Common myeloid progenitor, CD34-positive (primary cell): ENCODE measurements at places on chromosomes 11 and 22.

DNA sequence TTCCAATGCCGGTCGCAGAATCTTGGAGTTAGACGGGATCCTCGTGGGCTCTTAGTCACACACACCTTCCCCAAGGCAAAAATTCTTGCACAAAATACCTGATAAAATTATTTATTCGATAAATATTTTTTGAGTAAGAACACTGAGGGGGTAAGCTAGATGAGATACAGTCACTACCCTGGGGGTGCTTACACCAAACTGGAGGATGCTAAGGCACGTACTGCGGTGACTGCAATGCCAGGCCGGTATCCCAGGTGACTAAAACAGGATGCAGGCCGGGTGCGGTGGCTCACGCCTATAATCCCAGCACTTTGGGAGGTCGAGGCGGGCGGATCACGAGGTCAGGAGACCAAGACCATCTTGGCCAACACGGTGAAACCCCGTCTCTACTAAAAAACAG, 1.7 kb upstream of the MRTFA start:
- no peak for DNase-seq
- no peaks in the 10 kb centered on the region for H3K36me3 ChIP-seq
- H3K27ac ChIP-seq, result no peak overlapping the region
- peak overlapping the region; percentile 97 for H3K4me3 ChIP-seq
- no peaks in the 10 kb centered on the region for H3K27me3 ChIP-seq

- H3K36me3 ChIP-seq, result no peaks in the 10 kb centered on the region
- H3K27me3 ChIP-seq, result peaks cover 6% of the 10 kb centered on the region
- peaks cover 32% of the 10 kb centered on the region for H3K4me1 ChIP-seq
- no peak overlapping the region for H3K27ac ChIP-seq
- H3K4me3 ChIP-seq, result no peak overlapping the region
Observed at GRCh38 chr11:2265396-2265795, 5.0 kb downstream of the ASCL2 start.

DNA sequence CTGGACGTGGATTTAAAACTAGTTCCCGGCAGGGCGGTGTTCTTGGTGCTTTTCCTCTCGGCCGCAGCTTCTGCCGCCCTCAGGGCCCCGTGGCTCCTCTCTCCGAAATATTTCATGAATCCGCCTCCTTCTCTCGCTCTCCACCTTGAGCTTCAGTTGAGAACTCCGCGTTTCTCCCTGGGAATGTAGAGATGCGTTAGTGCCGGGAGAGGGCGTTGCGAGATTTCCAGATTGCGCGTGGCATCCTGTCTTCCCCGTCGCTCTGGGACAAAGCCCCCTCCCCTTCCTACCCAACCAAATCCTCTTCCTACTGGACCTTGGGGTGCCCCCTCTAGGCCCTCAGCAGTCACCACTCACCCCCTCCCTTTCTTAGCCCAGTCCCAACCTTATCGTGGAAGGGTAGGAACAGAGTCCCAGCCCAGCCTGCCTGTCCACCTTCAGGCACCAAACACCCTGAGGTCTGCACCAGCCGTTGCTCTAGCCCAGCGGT, 15.5 kb upstream of the RAC2 start:
- H3K27me3 ChIP-seq, result no peaks in the 10 kb centered on the region
- peaks cover 2% of the 10 kb centered on the region for H3K4me1 ChIP-seq
- no peaks in the 10 kb centered on the region for H3K36me3 ChIP-seq
- peak overlapping the region; percentile 55 for H3K4me3 ChIP-seq

GRCh38 chr22:17726928-17727897, 47.1 kb downstream of the BID start:
- H3K4me1 ChIP-seq, result peaks cover 15% of the 10 kb centered on the region
- DNase-seq, result peak; percentile 64
- no peaks in the 10 kb centered on the region for H3K27me3 ChIP-seq
- peaks cover 23% of the 10 kb centered on the region for H3K36me3 ChIP-seq
- no peak overlapping the region for H3K4me3 ChIP-seq

GRCh38 chr11:114398303-114398920, 1.9 kb downstream of the C11orf71 start:
- H3K27me3 ChIP-seq, result no peaks in the 10 kb centered on the region
- peaks cover 43% of the 10 kb centered on the region for H3K4me1 ChIP-seq
- H3K4me3 ChIP-seq, result peak overlapping the region; percentile 8
- peaks cover 5% of the 10 kb centered on the region for H3K36me3 ChIP-seq

DNA sequence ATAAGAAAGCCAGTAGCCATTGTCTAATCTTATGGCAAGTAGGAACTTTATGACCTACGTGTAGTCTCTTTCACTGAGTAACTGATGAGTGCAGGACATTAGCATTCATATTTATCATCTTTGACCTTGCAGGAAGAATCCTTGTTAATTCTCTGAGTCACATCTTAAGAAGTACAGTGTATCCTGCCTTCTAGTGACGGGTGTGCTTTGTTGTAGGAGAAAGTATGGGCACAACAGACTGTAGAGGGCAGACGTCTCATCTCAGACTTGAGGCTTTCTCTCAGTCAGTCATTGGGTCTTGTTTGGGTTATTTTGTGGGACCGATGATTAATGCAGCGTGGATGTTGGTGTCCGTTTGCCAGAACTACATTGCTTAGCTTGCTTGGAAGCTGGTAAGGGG, 6.8 kb downstream of the RNF214 start:
- no peak overlapping the region for H3K27ac ChIP-seq
- no peak overlapping the region for H3K4me3 ChIP-seq
- no peaks in the 10 kb centered on the region for H3K27me3 ChIP-seq
